ENCODE measurements at places on chromosomes 3 and 15.
A peak's percentile ranks its signal among the peaks of the same experiment; 100 is the strongest.

DNA sequence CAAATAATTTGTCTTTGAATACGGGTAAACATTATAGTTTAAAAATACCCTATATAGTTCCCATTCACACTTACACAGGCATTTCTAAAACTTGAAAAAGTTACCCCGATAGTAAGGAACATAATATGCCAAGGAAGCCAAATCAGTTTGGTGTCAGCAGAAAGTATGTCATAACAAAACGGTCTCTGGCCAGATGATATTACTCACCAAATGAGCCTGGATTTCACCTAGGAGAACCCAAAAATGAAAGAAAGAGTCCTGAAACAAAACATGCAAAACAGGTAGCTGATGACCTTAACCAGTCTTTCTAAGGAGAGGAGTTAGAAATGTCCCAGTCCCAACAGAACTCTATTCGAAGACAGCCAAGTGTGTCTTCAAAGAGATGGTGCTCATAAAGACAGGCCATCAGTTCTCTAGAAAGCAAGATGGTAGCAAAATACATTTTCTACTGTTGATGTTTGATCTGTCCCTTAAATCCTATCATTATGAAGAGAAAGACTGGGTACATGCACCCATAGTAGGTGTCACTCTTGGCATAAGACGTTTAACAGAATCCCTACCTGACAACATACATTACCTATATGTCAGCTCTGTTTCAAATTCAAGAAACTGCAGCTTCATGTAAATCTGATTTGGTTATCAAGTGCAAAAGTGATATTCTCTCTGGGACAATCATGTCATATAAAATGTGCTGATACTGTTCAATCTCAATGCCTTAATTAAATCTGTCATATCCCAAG is 942.5 kb downstream of the ROBO1 start:
- DNase-seq: no peak

DNA sequence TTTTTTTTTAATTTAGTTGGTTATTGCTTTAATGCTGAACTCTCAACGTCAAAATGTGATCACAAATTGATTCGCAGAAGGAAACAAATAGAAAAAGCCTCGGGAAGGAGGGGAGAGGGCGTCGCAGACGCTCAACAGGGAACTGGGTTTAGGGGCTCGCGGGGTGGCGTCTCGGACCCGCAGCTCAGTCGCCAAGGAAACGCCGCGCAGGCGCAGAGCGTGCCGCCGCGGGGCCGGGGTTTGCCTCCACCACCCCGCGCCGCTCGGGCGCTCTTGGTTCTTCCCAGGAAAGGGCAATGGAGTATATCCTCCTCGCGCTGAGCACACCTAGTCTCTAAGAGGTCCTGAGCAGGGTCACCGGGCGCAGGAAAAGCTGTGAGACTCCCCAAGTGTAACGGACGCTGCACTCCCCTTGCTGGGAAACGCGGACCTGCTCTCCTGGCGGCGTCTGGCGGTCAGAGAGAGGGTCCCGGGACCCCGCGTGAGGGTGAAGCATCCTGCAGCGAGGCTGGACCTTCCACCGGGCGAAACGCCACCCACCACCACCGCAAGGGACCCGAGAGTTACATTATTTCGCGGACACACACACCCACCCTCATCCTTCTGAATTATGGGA is 753 bp downstream of the PLCH1 start:
- DNase-seq: peak; percentile 30

DNA sequence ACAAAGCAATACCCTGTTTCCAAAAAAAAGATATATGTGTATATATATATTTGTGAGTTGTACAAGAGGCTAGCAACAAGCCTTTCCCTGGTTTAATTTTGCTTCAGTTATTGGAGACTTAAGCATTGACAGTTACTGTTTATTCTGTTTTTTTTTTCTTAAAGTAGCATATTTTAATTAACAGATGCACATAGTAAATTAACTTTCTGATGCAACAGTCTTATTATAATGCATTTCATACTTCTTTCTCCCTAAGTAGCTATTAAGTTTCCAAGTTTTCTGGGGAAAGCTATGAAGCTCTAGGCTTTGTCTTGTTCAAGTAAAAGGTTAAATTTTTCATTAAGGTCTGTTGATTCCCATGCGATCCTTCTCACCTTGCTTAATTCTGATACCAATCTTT is 17.9 kb downstream of the PRKCI start:
- no peak for DNase-seq

DNA sequence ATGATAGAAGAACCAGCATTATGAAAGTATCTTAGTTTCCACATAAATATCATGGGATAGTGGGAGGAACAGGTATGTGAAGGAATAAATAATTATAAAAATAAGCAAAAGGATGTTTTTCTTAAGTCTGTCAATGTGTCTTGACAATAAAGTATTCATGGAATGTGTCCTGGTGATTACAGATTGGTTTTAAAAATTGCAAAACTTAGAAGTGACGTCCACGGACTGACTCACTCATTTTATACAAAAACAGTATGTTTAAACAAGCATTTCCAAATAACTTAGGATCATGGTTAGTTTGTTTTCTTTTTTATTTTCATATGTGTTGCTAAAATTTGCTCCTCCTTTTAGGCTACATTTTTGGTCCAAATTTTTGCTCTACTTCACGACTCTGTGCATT is 687.0 kb upstream of the NECTIN3 start:
- no peak for DNase-seq

DNA sequence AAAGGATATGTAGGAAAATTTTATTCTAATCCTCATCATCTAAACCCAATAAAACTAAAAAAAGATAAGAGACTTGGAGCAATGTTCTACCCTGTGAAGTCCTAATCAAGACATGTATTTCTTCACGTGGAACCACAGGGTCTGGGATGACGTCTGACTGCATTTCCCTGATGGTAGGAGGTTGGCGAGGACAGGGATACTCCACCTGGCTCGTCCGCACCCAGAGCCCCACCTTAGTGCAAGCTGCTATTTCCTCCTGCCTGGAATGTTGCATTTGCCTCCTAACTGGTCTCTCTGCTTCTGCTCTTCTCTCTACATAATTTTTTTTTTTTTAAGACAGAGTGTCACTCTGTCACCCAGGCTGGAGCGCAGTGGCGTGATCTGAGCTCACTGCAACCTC is 57.7 kb upstream of the RASGRP1 start:
- no peak for DNase-seq

- DNase-seq: no peak
Observed at GRCh38 chr3:102497571-102497970, 62.8 kb downstream of the ZPLD1 start.

DNA sequence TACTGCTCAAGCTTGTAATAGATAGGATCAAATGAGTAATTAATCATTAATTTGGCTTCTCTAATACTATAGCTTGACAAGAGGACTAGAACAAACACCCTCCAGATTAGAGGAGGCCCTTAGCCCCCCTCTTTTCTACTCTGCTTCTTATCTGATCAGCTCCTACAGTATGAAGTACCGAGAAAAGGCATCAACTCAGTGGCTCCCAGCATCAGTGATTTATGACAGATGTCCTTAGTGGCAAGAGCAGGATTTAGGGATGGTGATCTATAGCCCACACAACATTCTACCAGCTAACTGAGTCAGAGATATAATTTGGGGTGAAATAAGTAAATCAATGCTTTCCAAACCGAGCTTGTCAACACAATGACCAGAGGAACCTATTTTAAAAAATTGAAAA is 541.1 kb downstream of the NLGN1 start:
- no peak for DNase-seq

- DNase-seq: no peak
Observed at GRCh38 chr3:194876403-194877095, 190.9 kb downstream of the FAM43A start.

DNA sequence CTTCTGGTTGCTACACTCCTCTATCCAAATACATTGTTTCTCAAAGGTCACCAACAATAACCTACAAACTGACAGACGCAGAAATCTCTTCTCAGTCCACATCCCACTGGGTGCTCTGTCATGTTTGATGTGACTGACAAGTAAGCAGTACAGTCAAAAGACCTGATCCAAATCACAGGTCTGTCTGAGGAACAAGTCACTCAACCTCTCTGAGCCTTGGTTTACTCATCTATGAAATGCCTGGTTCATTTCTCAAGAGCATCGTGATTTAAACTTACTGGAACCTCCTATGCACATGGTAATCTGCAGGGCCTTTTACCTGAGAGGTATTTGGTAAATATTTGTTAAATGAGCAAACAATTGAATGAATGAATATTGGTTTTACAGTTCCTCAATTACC is 5.5 kb downstream of the LRRC31 start:
- no peak for DNase-seq

- DNase-seq: no peak
Observed at GRCh38 chr15:66863390-66864085, 161.5 kb downstream of the SMAD6 start.

- peak; percentile 45 for DNase-seq
Observed at GRCh38 chr15:31364301-31365031, 37.8 kb downstream of the KLF13 start.

- DNase-seq: no peak
Observed at GRCh38 chr15:92306663-92307062, 87.0 kb upstream of the ST8SIA2 start.

Measured in NCI-H2081 treated with DMSO at 0.1 percent for 48 hours (cell line).